ENCODE measurements at places on chromosomes 11 and 22.

GRCh38 chr11:12048936-12049790, 40.7 kb upstream of the DKK3 start:
- no peak for DNase-seq

DNA sequence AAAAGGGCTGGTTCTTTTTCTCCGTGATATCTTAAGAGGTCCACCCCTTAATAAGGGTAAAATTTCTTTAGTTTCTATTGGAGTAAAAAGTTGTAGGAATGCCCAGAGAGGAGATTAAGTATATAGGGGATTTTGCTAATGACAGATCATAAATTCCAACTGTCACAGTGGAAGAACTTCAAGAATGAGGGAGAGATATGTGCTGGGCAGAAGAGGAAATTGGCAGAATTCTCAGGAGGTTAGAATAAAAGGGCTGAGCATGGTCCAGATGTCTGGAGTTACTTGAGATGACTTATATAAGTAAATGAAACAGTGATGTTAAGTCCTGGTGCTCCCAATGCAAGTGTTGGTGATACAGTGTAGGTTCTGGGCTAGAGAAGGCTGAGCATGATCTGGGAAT, 417.6 kb upstream of the ARHGAP42 start:
- no peak for DNase-seq

DNA sequence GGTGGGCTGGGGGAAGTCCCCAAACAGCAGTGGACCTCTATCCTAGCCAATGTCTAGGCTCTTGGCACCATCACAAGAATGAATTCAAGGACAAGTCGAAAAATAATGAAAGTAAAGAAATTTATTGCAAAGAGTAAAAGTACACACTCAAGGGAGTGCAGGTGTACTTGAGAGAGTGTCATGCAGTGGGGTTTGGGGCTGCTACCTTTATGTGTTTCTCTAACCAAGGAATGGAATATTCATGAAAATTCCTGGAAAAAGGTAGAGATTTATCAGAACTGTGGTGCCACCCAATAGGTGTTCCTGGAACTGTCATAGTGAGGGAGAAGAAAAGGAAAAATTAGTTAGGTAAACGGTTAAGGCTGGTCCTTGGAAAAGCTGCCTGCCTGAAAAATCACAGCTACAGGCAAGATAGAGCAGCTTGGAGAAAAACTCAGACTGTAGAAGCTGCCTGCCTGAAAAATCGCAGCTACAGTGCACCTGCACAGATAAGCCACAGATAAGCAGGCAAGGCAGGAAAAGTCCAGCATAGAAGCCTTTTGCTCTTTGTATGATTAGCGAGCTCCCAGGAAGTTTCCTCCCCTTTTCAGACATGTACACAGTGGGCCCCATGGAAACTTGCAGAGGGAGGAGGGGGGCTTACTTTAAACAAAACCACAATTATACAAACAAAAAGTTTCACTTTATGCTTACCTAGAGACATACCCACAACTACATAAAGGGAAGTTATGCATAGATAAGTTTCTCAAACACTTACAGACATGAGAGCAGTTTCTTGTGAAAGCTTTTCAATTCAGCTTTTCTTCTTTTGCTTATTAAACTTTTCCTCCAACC, 71.4 kb upstream of the B3GNT6 start:
- DNase-seq = no peak

GRCh38 chr22:35863432-35863831, 145.8 kb downstream of the APOL5 start:
- no peak for DNase-seq

- DNase-seq = no peak
These were observed 3.2 kb downstream of the CENPM start for GRCh38 chr22:41943661-41944209.

- DNase-seq = no peak
These were observed 86.7 kb downstream of the OSBP2 start for GRCh38 chr22:30781271-30781875.

GRCh38 chr11:6132431-6132830, 24.9 kb downstream of the OR56B4 start:
- no peak for DNase-seq

DNA sequence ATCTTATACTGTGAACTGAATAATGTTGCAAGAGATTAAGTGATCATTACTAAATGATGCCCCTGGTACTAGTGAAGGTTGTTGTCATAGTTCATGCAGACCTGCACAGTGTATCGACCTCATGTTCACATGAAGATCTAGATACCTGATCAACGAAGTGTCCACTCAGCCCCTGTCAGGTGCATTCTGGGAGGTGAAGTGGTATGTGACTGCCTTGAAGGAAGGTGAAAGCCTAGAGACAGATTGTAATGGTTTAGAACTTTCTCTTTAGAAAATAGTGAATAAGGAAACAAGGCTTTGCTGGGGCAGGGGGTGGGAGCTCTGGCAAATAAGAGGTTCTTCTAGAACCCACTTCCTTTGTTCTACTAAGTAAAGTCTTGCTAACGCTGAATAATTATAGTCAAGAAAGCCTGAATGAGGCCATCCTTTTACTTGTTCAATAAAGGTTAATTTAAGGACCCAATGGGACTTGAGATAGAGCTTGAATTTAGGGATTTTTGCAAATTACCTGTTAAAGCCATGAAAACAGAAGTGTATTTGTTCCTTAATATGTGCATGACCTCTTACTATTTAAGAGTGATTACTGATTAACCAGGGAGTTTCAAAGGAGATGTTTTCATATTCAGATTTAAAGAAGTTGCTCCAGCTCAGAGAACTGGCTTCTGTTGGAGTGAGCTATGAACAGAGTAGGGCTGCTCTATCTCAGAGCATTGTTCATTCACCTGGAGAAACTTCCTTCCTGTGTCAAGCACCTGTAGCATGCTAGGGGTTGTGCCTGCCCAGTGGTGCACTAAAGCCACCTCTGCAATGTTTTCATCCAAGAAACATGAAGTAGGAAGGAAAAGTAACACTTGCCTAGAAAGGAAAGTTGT, 45.3 kb downstream of the C22orf31 start:
- no peak for DNase-seq

- no peak for DNase-seq
These were observed 1.9 kb downstream of the TAGLN start for GRCh38 chr11:117200813-117201657.

DNA sequence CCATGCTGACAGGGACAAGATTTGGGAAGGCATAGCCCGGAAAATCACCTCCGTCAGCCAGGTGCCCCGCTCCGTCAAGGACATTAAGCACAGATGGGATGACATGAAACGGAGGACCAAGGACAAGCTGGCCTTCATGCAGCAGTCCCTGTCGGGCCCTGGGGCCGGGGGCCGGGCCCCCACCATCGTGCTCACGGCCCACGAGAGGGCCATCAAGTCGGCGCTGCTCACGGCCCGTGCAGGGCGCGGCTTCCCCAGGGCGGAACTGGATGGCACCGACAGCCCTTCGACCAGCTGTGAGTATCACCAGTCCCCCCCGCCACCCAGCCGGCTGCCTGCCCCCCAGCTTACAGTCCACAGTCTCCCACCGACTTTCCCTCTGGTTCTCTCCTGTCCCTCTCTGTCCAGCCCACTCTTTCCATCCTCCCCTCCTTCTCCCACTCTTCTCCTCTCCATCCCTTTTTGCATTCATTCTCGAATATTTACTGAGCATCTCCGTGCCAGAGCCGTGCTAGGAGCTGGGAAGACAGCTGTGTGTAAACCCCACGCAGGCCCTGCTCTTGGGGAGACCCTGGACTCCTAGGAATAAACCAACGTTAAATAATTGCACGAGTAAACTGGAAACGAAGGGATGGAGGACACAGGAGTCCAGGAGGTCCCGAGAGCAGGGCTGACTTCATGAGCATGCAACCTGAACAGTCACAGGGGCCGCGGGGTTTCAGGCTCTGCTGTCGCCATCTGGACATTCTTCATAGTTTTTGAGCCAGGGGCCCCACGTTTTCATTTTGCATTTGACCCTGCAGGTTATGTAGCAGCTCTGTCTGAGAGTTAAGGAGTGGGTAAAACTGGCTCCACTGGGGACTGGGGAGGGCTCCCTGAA, 62.8 kb downstream of the PRDM11 start:
- DNase-seq = no peak

- no peak for DNase-seq
These were observed 33.3 kb downstream of the DENND5A start for GRCh38 chr11:9231848-9232177.

DNA sequence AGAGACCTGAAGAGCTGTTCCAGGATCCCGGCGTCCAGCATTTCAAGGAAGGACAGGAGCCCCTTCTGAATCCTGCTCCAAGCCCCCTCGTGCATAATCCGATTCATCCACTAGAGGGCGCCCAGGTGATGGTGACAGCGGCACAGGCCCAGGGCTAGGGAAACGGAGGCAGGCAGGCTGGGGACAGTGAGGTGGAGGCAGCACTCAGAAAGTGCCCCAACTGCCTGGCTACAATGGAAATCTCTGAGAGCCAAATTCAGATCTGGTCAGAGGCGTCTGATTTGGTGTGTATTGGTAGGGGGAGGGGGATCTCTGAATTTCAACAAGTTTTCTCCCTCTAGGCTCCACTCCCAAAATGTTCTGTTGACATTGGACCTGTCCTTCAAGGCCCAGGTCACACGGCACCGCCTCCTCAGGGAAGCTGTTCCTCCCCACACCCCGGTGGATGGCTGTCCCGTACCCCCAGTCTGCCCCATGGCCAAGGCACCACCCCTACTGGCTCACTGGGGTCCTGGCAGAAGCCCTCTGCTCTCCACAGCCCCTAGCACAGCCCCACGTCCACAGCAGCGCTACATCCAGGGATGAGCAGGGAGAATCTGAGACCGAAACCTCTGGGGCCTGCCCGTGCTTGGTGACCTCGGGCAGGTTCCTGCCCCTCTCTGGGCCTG, 142.9 kb downstream of the CRYBB2 start:
- peak; percentile 66 for DNase-seq

- no peak for DNase-seq
These were observed 16.9 kb downstream of the UPB1 start for GRCh38 chr22:24512043-24512442.
